ENCODE measurements at places on chromosomes 7 and 10.

- DNase-seq, result no peak
These were observed 274.3 kb downstream of the ZMYND11 start for GRCh38 chr10:409408-410040.

GRCh38 chr7:39042670-39043069, 65.0 kb downstream of the POU6F2 start:
- DNase-seq, result no peak

- no peak for DNase-seq
These were observed 35.7 kb downstream of the LHPP start for GRCh38 chr10:124497196-124497881.

- DNase-seq, result no peak
These were observed 27.5 kb downstream of the DLG5 start for GRCh38 chr10:77899080-77899477.

DNA sequence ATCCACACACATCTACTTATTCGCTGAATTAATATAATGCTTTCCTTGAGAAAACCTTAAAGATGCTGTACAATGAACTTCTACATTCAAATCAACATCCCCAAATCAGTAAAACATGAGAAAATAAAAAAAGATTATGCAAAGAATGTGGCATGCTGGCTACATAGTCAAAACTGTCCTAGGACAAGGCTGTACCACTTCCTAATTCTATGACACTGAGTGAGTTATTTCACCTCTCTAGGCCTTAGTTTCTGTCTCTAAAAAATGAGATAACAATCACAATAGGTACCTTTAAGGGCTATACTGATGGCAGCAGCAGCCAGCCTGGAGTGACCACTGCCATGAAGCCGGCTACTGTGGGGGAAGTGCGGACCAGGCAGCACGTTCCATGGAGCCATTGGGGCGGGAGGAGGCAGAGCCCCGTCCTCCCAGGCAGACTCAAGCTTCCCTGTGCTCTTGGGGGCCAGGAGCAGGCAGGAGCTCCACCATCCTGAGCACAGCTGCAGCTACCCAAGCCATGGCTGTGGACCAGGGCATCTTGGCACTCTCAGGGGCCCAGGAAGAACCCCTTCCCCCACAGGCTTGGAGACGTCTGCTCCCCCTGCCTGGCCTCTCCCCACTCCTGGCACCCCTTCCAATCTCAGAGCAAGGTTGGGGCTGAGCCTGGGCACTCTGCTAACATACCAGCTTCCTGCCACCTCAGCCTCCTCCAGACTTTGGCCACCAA, 110.2 kb downstream of the ELAPOR2 start:
- DNase-seq, result no peak

DNA sequence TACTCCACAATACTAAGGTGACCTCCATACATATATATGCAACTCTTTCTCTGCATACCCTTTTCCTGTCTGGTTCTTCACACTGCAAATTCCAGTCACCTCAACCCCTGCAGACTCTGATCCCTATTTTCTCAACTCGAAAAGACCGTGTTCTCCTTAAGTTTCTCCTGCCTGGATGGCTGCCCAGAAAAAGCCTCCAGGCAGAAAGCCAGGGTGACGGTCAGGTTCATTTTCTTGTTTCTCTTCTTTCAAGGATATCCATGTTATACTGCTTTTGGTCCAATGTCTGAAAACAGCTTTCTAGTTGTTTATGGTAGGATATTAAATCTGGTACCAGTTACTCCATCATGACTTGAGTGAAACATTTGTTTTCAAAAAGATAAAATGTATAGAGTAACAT, 267.8 kb upstream of the MYO3A start:
- no peak for DNase-seq

GRCh38 chr7:13017881-13018280, 330.4 kb downstream of the ARL4A start:
- no peak for DNase-seq

DNA sequence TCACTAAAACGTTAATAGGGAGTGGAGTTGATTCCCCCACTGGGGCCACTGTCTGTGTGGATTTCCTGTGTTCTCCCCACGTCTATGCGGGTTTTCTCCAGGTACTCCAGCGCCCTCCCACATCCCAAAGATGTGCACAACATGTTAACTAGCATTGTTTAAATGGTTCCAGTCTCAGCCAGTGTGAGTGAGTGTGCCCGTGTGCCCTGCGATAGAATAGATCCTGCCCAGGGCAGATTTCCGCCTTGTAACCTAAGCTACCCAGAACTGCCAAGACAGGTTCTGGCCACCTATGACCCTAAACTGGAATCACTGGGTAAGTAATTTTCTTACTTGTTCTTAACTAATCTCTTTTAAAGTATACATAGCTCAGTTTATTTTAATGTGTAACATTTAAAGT, 58.5 kb downstream of the CCDC6 start:
- no peak for DNase-seq

- DNase-seq, result no peak
These were observed 43.6 kb downstream of the CTBP2 start for GRCh38 chr10:125116652-125117310.

- DNase-seq, result no peak
These were observed 493.8 kb downstream of the ARL4A start for GRCh38 chr7:13181216-13181615.

DNA sequence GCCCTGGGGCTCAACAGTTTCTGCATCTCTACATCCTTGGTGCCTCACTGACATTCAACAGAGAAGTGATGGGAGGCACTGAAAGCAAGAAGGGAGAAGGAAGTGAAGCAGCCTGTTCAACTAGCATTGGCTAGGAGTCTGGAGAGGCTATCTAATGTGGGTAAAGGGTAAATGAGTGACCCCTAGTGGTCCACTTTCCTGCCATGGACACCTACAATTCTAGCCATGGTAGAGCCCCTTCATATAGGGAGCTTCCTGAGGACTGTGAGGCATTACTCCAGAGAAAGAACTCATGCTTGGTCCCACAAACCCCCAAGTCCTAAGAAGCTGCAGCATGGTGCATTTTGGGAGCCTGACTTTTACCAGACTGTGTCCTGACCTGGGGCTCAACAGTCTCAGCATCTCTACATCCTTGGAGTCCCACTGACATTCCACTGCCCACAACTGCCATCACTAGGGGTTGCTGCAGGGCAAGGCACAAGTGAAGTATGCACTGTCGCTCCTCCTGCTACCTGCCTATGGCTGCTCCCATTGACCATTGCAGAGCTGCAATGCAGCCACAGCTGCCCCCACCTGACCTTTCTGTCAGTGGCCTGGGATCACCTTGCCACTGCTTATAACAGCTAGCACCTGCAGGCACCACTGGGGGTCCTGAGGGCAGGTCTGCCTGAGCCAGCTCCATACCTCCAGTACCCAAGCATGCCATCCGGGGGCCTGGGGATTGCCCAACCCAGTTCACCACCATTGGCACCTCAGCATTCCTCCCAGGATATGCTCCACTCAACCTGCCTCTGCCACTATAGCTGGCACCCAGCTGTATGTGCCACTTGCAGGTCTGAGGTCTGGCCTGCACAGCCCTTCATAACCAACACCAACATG, 44.1 kb upstream of the CDK6 start:
- DNase-seq, result no peak

- no peak for DNase-seq
These were observed 14.0 kb downstream of the SCRN1 start for GRCh38 chr7:29975561-29975960.

DNA sequence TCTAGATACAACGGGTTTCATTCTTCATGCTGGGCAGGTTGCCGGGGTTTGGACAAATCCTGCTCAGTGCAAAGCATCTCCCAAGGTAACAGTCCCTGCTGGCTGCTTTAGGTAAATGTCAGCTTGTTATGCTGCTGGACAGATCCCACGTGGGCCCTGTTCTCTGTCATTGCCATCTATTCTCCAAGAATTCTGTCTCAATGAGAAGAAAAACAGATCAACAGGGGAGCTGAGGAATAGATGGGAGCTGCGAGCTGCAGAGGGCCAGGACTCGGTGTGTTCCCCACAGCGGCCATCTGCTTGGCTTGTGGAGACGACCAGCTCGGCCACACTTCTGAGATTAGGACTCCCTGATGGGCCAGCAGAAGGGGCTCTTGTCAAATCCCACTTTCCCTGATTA, 235.2 kb downstream of the DPP6 start:
- DNase-seq, result no peak

GRCh38 chr7:74718336-74718735, 55.5 kb upstream of the NCF1 start:
- no peak for DNase-seq

DNA sequence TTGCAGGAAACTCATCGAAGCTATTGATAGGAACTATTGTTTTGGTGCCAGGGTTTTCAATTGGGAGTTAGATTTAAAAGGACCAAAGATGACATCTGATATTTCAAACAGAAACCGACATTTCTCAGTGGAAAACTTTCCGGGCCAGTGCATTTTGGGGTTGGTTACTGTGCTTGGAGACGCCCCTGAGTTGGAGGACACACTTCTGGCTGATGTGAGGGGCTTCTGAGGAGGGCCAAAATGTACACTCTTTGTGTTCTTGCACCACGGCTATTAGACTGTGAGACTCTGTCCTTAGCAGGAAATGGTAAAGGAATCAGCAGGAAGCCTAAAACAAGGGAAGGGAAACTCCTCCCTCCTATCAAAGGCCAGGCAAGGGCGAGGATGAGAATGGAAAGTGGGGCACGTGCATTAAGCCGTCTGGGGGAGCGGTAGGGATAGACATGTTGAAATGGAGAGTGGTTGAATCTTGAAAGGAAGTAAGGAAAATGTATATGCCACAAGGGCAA, 1.8 kb upstream of the SRGN start:
- DNase-seq, result no peak

Measured in activated T-cell treated with anti-CD3 and anti-CD28 coated beads for 1 hour (primary cell).